ENCODE measurements at places on chromosomes 12 and 14.

GRCh38 chr14:80381807-80382363, 170.6 kb upstream of the DIO2 start:
- no peak for DNase-seq

DNA sequence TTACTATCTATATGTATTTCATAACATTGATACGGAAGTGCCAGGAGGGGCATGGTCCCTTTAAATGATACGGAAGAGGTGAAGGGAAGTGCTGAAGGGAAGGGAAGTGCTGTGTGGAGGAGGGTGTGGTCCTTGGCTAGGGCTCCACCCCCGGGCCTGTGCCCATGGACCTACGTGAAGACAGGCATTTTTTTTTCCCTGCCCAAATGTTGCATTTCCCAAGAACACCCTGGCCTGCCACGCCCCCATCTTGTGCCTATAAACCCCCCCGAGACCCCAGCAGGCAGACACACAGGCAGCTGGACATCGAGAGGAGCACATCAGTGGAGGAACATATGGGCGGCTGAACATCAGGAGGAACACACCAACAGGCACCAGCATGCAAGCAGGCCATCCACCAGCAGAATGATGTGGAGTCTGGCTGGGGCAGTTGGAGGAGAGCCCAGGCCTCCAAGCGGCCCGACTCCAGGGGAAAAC, 134.1 kb downstream of the SLC41A2 start:
- no peak for DNase-seq

DNA sequence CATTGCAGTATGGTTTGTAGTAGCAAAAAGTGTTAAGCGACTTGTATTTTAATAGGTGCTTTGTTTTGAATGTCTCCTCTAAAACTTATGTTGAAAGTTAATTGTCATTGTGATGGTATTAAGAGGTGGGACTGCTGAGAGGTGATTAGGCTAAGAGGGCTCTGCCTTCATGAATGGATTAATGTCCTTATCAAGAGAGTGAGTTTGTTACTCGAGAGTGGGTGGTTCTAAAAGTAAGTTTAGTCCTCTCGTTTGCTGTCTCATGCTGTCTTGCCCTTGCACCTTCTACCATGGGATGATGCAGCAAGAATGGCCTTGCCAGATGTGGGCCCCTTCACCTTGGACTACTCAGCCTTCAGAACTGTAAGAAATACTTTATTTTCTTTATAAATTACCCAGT, 17.4 kb downstream of the ZDHHC17 start:
- DNase-seq: no peak

DNA sequence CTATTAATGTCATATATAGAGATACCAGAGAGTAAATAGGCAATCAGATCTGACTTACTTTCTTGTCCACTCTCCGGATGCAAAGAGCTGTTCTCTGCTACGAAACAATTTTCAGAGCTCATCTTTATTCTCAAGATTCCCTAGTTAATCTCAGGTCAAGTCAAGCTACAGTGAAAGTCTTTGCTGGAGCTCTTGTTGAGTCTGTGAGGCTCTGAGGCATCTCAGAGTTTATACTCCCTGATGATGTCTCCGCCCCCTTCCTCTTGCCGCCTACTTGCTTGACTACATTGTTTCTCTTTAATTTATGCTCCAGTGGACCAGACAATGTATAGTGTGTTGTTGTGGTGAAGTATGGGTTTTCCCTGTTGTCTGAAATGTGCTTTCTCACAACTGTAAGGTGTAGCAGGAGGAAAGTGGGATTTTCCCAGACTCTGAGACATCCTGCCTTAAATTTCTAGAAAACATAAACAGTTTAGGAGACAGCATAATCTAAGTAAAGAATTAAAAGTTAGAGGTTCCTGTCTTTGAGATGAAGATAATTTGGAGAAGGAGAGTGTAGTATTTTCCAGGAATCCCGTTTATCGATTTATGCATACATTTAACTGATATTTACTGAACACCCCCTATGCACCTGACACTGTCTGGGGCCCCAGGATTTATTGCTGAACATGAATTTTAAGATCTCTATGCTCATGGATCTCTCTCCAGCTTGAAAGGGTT, at the start of gene CD69:
CD69 (minus strand) TSS at position 203 of the 720 bp plus-strand sequence; CDS start at position 122, 81 bp downstream.
- peak; percentile 92 for DNase-seq

Measured in naive thymus-derived CD8-positive, alpha-beta T cell (primary cell).